NCI-H187 treated with DMSO at 0.1 percent for 48 hours (cell line): ENCODE measurements at places on chromosomes 2 and 18.

DNA sequence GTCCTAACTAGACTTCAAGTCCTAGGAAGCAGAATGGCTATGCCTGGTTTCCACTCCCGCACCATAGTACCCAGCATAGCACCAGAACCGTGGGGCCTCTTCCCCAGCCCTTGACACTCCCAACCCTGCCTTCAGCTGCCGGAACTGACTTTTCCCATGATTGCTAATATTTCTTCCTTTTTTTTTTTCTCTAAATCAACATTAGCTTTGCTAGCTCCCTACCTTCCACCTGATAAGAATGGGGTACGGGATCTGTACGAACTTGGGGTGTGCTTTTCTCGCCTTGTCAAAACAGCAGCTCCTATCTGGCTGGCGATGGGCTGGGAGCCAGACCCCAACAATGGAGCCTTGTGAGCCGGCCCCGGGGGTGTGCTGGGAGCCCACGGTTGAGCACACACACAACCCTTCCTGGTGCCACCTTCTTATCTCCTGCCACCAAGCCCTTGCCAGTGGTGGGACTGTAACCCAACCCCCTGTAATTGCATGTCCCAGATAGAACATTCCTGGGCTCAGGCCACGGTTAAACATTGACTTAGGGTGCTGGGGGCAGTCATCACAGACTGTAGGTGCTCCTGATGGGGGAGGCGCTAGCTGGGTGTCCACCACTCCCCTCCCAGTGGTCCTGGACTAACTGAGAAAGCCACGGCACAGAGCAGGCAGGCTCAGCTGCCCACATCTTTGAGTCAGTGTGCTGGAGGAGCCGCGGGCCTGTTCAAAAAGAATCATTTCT lies 213.0 kb upstream of the HAAO start:
- DNase-seq = no peak

DNA sequence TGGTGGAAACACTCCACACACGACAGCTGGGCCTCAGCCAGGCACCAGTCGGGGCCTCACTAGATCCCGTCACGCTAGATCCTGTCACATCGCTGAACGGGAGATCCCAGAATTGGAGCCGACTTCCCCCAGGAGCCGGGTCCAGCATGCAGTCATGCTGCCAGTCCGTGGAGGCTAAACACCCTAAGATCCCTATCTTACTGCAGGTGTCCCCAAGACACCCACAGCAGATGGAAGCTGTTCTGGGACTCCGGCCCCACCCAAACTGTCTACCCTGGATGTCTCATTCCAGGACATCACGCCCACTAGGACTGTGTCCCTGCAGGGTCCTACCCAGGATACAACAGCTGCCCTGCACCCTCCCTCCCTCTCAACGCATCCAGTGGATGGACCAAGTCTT lies 23.4 kb downstream of the ZNF516 start:
- no peak for DNase-seq

DNA sequence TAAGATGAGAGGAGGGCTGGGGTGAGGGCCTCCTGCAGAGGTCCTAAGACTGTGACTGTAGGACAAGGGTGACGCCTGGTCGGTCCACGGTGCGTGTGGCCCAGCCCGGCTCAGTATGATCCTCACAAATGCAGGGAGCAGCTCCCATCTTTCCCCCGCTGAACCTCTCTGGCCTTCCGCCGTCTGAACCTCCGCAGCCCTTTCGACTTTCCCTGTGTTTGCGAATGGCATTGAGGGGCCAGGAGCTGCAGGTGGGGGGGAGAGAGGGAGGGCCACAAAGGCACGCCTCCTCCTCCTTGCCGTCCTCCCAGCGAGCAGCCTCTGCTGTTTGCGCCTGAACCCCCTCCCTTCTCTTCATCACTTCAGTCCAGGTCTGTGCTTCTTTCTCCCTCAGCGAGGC lies 68.6 kb upstream of the PXDN start:
- DNase-seq = no peak

- no peak for DNase-seq
Measured at GRCh38 chr18:75131381-75132000, 77.4 kb downstream of the PTGR3 start.

GRCh38 chr2:24791452-24791851 lies 1.7 kb downstream of the PTRHD1 start:
- no peak for DNase-seq

- DNase-seq = no peak
Measured at GRCh38 chr2:237132799-237133198, 47.1 kb downstream of the COPS8 start.
